ENCODE measurements at places on chromosomes 12 and 14. TPM values are rescaled to one million over a fixed set of nuclear protein-coding genes. Genes with fewer than 3 reads are reported as not detected.

Gene MYRFL
- total RNA-seq: 0.07 TPM

Gene SLC35F4
- not detected for total RNA-seq

Gene KRT71
- total RNA-seq: not detected

Gene GDF3
- total RNA-seq: not detected

Gene RAP1B
- total RNA-seq: 166 TPM

Gene GARIN6
- not detected for total RNA-seq

Gene TAS2R43
- not detected for total RNA-seq

Gene CLEC14A
- not detected for total RNA-seq

Gene EXOC3L4
- total RNA-seq: 0.17 TPM

Gene AQP6
- total RNA-seq: not detected

Gene PRB2
- not detected for total RNA-seq

Gene PRPH
- total RNA-seq: not detected

Gene PPFIA2
- total RNA-seq: 0.80 TPM

Gene USP5
- 60.5 TPM for total RNA-seq

Gene ADAM21
- total RNA-seq: not detected

Gene SFSWAP
- total RNA-seq: 25.3 TPM

Gene ZNF705A
- total RNA-seq: not detected

Gene BEST3
- 2.2 TPM for total RNA-seq

Gene SPIC
- total RNA-seq: not detected

Gene ENDOU
- not detected for total RNA-seq

Gene NPFF
- total RNA-seq: not detected

Gene SRRM4
- not detected for total RNA-seq

Gene HRK
- total RNA-seq: not detected

Gene NXPH4
- total RNA-seq: not detected

Gene GLT8D2
- 2.0 TPM for total RNA-seq

Gene C12orf42
- not detected for total RNA-seq

Gene GPX2
- not detected for total RNA-seq

Gene LRP1-AS
- not detected for total RNA-seq

Gene BTBD7
- total RNA-seq: 18.4 TPM

Gene RPL10L
- not detected for total RNA-seq

Gene VRTN
- total RNA-seq: not detected

Gene INSM2
- not detected for total RNA-seq

Gene NAA30
- total RNA-seq: 14.9 TPM

Gene CDC42BPB
- 83.5 TPM for total RNA-seq

Gene OR4N2
- not detected for total RNA-seq

Gene KCNJ8
- 0.06 TPM for total RNA-seq

Gene PTPRO
- 1.3 TPM for total RNA-seq

Gene KRT74
- total RNA-seq: not detected

Gene BCDIN3D
- 1.7 TPM for total RNA-seq

Gene AMIGO2
- total RNA-seq: 224 TPM

Gene KLRC3
- total RNA-seq: not detected

Gene TCL1A
- total RNA-seq: not detected

Gene LRTM2
- not detected for total RNA-seq

Gene PTGER2
- total RNA-seq: 2.2 TPM

Gene CAPZA3
- not detected for total RNA-seq

Gene ABCD4
- 65.3 TPM for total RNA-seq

Gene TMEM253
- 0.43 TPM for total RNA-seq

Gene CLEC2B
- not detected for total RNA-seq

Gene ACRBP
- total RNA-seq: not detected

Gene NUBPL
- 8.6 TPM for total RNA-seq

Gene VDR
- 4.7 TPM for total RNA-seq

Gene AGAP2
- not detected for total RNA-seq

Gene CABP1
- 0.14 TPM for total RNA-seq

Gene KCNK10
- total RNA-seq: 4.2 TPM

Gene FLRT2
- 0.07 TPM for total RNA-seq

Data from epithelial cell of proximal tubule (primary cell).